SW480 (cell line): ENCODE measurements at places on chromosomes 2 and 18.
A peak's percentile ranks its signal among the peaks of the same experiment; 100 is the strongest.

GRCh38 chr2:9018109-9018508, 14.6 kb upstream of the MBOAT2 start:
- no peak for DNase-seq

DNA sequence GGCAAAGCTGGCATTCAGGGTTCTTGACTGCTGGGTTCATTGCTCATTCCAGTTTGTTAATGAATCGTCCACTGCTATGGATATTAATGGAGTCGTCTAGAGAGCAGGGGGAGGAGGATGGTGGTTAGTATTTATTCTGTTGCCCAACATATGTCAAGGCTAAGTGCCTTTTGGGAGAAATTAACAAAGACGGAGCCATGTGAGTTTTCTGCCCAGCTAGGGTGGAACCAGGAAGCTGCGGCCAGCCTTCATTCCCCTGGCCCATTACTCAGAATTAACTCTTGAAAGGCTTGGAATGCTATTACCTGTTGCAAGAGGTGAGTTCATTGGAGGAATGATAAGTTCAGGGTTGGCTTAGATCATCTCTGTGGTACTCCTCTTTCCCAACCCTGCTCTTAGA, 19.3 kb downstream of the IGFBP2 start:
- no peak for DNase-seq

DNA sequence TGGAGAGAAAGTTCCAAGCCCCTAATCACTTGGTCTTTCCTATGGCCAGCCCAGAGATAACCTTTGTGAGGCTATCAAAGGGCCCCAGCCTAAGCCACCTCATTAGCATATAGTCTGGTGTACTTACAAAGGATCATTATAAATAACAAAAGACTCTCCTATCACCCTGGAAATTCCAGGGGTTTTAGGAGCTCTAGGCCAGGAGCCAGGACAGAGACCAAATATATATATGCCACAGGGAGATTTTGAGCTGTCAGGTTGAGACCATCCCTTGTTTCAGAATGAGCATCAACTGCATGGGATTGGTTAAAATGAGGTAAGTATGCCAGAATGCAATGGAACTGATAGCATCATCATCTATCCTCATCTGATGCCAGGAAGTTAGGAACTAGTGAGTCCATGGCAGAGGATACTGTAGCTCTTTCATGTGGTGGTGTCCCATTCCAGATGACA, 32.1 kb upstream of the CHRNA1 start:
- peak; percentile 95 for DNase-seq

GRCh38 chr2:74357627-74358026, 14.4 kb upstream of the SLC4A5 start:
- DNase-seq = no peak

DNA sequence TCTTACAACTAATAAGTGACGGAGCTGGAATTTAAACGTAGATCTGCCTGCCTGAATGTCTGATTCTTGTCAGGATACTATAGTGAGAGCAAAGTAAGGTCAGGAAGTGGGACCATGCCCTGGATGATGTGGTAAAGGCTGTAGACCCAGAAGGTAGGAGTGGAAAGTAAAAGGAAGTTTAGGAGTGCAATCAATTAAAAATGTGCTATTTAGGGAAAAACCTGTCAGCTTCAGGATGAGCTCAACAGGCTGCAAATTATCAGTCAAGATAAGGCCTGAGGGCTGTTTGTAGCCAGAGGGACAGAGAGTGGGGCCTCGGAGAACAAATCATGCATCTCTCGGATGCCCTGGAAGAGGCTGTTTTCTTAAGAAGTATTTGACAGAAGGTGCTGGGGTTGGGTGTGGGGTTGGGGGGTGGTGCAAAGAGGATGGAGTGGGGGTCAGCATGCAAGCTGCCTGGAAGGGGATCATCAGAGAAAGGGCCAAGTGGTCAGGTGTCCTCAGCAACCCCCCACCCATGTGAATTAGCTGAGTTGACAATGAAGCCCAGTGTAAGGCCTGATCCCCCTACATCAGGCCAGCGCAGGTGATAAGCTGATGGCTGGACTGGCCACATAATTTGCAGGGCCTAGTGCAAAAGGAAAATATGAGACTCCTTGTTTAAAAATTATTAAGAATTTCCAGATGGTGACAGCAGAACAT, 53.2 kb upstream of the MAPRE3 start:
- DNase-seq = no peak

DNA sequence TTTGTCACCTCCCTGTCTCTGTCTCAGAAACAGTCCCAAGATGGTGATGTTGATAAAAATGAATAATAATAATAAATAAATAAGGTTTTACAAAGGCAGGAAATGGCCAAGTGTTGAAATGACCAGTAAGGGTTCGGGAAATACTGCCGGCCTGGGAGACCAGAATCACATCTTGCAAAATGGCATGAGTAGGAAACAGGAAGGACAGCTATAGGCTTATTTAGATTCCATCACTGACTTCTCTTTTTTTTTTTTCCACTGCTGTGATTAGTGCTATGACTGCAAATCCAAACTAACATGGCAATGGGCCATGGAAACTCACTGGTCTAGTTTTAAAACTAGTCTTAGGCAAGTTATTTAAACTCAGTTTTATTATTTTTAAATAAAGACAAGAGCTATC, 60.6 kb downstream of the SCN1A start:
- DNase-seq = no peak

DNA sequence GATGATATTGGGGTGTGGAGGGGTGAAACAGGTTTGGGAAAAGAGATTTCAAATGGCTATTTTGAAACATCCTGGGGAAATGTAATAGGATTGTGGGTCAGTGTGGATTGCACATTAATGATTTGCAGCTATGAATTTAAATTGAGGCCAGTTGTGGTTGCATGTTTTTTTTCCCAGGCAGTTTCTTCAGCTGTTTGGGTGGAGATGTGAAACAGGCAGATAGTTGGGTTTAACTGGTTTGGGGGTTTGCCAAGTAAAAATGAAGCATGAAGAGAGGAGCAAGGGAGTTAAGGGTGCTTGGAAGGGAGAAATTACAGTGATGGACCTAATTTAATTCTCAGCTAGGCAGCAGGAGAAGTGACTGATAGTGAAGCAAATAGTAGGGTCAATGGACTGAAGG, 16.8 kb downstream of the GPD2 start:
- no peak for DNase-seq

DNA sequence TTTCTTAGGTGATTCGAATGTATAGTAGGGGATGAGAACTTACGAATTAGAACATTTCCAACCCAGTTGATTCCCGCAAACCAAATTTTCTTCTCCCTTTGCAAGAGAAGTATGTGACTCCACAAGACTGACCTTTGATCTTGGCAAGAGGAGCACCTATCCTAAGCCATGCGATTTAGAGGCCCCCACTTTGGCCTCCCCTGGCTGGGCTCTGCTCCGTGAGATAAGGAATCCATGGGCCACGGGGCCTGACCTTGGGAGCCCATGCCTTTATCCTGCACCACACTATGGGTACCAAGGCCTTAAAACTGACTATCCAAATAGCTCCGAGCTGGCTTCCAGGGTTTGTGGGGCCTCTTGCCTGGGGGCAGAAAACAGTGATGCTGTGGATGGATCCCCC, 135.8 kb downstream of the LRRTM1 start:
- no peak for DNase-seq

DNA sequence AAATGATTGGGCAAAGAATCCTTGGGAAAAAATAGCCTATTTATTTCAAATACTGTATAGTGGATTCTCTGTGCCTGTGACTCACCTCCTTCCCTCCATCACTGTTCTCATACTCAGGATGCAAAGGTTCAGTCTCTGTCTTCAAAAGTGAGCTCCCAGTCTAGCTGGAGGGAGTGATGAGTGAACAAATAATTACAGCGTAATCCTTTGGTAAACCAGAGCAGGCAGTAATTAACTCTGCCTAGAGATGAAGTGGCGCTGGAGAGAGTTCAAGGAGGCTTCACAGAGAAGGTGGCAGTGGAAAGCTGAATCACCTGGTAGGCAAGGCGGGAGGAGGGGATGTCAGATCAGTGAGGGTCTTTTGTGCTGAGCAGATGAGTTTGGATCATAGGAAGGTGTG, 6.5 kb downstream of the DGUOK start:
- DNase-seq = no peak

GRCh38 chr2:156333951-156334495, 1.5 kb upstream of the NR4A2 start:
- DNase-seq = peak; percentile 72

DNA sequence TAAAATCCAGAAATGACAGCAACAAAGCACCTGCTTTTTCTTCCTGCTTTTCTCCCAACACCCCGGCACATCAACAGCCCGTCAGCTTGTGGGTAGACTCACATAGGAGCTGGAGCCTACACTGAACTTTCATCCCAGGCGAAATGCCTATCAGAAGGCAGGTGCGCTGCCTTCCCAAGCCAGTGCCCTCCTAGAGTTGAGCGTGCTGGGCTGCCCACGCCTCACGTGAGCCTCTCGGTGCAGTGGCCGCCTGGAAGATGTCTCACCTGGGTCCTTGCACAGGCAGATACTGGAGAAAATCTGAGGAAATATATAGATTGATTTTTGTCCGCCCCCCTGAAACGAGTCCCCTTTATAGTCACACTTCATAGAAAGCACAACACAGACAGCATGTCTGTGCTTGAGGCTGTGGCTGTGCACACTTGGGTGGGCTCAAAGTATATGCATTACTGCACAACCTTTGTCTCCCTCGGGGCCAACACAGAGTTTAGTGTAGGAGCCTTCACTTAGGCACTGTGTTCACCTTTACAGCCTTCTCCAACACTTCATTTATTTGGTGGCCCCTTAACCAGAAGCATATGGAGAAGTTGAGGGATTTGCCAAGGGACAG, 112.5 kb downstream of the SMAD7 start:
- no peak for DNase-seq
